ENCODE measurements at places on chromosomes 16 and 17.

GRCh38 chr16:56941092-56941491 is 9.2 kb downstream of the HERPUD1 start:
- DNase-seq: no peak

GRCh38 chr16:69477546-69477945 is 53.1 kb downstream of the CYB5B start:
- peak; percentile 23 for DNase-seq

DNA sequence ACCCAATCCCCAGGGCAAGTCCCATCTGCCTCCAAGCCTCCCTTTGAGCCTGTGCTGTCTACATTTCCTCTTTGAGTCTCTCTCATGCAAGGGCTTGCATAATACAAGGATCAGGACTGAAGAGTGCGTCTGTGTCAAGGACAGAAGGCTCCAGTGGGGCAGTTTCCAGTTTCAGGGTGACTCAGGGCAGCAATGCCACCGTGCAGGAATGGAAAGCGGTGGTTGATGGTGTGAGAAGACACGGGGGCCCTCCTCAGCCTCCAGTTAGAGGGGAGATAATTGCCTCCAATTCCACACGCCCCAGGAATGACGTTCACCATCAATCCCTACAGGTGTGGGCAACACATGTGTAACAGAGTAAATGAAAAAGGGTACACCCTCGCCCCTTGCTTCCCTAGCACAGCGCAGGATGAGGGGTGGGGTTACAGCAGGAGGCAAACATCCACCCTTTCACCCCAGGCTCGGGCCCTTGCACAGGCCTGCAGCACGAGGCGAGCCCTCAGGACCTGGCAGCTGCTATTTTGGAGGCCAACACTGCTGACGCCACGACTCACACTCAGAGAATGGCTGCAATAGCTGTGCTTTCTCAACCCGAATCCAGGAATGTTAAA is 24.8 kb upstream of the SLC25A19 start:
- no peak for DNase-seq

DNA sequence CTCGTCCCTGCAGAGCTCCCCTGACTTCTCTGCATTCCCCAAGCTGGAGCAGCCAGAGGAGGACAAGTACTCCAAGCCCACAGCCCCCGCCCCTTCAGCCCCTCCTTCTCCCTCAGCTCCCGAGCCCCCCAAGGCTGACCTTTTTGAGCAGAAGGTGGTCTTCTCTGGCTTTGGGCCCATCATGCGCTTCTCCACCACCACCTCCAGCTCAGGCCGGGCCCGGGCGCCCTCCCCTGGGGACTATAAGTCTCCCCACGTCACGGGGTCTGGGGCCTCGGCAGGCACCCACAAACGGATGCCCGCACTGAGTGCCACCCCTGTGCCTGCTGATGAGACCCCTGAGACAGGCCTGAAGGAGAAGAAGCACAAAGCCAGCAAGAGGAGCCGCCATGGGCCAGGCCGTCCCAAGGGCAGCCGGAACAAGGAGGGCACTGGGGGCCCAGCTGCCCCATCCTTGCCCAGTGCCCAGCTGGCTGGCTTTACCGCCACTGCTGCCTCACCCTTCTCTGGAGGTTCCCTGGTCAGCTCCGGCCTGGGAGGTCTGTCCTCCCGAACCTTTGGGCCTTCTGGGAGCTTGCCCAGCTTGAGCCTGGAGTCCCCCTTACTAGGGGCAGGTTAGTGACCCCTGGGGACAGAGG is 11.4 kb downstream of the MLLT6 start:
- no peak for DNase-seq

DNA sequence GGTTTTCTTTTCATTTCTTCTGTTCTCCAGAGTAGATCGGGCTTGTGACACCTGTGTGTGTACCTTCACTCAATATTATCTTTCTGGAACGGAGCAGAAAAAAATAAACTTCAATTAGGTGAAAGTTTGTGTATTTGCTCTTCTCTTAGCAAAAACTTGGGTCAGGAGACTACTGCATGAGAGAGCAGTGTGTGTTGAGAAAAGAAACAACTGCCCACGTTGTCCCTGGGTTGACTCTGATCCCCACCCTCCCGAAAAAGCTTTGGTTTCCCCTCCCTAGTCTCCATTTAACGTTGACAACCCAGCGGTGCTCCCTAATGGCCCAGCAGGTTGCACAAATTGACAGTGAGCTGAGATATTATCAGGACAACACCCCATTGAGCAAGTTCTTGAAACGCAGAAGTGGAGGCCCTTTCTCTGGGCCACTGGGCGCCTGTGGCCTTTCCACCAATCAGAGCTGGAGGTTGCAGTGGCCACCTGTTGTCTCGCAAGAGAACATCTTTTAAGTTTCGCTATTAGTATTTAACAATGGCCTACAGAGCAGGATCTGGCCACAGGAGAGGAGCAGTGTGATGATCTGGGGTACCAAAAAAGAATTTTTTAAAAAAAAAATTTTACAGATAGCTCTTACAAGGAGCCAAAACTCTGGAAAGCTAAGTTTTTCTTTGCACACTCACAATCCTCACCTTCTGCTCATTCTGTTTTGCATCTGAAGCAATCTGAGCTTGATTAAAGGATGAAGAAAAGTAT is 1.5 kb upstream of the TOX3 start:
- DNase-seq: no peak

GRCh38 chr17:74117999-74118421 is 85.5 kb upstream of the RPL38 start:
- DNase-seq: no peak

DNA sequence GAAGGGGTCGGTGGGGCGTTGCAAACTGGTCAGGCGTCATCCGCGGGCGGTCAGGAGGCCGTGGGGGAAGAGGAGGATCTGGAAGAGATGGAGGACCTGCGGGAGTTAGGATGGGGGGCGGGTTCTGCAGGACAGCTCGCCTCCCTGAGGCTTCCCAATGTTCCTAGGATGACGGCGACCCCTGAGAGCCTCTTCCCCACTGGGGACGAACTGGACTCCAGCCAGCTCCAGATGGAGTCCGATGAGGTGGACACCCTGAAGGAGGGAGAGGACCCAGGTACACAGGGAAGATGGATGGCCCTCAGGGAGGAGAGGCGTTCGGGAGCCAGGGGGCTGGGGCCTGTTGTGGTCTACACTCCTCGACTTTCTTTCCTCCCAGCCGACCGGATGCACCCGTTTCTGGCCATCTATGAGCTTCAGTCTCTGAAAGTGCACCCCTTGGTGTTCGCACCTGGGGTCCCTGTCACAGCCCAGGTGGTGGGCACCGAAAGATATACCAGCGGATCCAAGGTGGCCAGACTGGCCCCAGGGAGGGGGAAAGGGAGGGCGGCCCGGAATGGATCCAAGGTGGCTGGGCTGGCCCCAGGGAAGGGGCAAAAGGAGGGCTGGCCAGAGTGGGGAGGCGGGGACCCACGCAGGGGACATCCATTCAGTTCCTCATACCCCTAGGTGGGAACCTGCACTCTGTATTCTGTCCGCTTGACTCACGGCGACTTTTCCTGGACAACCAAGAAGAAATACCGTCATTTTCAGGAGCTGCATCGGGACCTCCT is 839 bp downstream of the PLD2 start:
- no peak for DNase-seq

- no peak for DNase-seq
Measured at GRCh38 chr16:73040136-73040535, 7.8 kb downstream of the ZFHX3 start.

DNA sequence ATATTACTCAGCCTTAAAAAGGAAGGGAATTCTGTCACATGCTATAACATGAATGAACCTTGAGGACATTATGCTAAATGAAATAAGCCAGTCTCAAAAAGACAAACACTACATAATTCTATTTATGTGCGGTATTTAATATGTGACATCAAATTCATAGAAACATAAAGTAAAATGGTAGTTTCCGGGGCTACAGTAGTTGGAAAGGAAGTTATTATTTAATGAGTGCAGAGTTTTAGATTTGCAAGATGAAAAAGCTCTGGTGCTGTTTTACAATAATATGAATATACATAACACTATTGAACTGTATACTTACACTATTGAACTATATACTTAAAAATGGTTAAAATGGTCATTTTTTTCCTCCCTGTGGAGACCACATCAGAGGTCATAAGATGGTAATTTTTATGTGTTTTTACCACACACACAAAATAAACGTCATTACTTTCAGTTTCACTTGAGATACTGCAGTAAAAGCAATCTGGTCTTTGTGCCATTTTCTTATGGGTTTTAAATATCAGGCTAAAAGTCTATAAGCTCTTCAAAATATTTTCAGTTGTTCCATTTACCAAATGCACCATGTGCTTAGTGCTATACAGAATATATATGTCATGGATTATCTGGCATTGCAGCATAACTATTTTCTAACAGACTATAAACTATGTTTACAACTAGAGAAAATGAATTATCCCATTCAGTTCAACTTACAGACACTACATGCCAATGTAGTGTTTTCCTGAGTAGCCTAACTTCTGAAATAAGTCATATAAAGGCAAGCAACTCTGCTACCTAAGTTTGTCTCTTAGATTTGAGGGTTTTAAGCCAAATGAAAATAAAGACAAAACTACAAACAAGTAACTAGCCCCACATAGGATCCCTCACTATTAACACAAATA is 90.9 kb downstream of the SPAG9 start:
- DNase-seq: peak; percentile 61

- peak; percentile 81 for DNase-seq
Measured at GRCh38 chr17:9900784-9901183, 4.3 kb downstream of the RCVRN start.

DNA sequence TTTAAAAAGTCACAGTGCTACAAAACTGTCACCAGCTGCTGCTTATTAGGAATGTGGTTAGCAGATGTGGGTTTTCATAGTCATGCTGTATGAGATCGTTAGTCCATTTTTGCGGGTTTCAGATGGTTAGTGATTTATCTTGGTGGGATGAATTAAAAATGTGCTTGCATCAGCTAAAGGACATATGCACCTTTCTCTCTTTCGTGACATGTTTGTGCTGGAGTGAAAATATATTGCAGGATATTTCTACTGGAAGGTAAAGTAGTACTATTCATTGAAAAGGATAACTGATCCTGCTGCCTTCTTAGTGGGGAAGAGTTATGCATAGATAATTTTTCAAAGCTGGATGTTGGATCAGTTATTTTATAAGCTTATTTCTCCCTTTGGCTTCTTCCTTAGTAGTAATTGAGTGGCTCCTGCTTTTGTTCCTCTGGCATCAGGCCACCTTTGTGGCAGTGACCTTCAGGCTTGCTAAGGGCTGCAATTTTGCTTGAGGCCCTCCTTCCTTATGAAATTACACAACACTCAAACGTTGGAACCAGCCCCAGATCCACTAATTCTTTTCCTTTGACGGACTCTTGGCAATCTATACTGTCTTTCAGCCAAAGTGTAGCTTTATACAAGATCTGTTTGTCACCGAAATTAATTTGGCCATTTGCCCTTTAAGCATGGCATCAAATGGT is 7.5 kb upstream of the SNTB2 start:
- DNase-seq: peak; percentile 96
